ENCODE measurements at places on chromosomes 4 and X.

DNA sequence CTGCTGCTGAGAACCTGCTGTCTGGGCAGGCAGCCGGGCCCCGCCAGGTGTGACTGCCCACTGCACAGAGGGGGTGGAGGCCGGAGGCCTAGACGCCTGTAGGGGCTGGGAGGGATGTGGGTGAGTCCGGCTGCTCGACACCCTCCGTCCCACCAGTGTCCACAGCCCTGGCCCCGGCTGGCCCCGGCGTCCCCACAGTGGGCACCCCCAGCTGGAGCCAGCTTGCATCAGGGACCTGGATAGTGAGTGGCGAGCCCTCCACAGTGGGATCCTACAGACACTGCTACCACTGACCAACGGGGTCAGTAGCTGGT lies 34.7 kb upstream of the SPON2 start:
- no peak for DNase-seq

DNA sequence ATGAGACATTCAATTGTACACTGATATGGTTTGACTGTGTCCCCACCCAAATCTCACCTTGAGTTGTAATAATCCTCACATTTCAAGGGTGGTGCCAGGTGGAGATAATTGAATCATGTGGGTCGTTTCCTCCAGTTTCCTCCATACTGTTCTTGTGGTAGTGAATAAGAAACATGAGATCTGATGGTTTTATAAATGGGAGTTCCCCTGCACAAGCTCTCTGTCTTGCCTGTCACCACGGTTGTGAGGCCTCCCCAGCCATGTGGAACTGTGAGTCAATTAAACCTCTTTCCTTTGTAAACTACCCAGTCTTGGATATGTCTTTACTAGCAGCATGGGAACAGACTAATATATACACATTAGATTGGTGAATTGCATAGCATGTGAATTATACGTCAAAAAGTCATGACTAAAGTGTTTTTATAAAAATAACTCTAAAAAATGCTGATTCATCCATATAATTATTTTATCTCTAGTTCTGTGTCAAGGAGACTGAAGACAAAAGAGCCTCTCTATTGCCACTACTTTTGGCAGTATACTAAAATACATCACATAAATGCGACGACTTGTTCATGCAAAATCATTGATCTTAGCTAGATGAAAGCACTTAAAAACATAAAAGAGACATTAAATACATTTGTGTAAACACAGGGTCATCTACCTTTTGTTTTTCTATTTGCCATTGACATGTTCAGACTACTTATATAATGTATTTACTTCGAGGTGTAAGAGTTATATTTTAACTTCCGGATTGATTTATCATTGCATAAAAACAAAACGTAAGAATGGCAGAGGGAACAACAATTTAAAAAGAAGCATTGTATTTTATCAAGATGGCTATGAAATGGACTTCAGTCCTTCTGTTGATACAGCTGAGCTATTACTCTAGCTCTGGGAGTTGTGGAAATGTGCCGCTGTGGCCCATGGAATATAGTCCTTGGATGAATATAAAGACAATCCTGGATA lies 50.1 kb downstream of the YTHDC1 start:
- DNase-seq, result no peak

GRCh38 chrX:19293606-19294325 lies 50.0 kb upstream of the PDHA1 start:
- no peak for DNase-seq

- no peak for DNase-seq
Observed at GRCh38 chr4:120053911-120054310, 12.7 kb downstream of the MAD2L1 start.

DNA sequence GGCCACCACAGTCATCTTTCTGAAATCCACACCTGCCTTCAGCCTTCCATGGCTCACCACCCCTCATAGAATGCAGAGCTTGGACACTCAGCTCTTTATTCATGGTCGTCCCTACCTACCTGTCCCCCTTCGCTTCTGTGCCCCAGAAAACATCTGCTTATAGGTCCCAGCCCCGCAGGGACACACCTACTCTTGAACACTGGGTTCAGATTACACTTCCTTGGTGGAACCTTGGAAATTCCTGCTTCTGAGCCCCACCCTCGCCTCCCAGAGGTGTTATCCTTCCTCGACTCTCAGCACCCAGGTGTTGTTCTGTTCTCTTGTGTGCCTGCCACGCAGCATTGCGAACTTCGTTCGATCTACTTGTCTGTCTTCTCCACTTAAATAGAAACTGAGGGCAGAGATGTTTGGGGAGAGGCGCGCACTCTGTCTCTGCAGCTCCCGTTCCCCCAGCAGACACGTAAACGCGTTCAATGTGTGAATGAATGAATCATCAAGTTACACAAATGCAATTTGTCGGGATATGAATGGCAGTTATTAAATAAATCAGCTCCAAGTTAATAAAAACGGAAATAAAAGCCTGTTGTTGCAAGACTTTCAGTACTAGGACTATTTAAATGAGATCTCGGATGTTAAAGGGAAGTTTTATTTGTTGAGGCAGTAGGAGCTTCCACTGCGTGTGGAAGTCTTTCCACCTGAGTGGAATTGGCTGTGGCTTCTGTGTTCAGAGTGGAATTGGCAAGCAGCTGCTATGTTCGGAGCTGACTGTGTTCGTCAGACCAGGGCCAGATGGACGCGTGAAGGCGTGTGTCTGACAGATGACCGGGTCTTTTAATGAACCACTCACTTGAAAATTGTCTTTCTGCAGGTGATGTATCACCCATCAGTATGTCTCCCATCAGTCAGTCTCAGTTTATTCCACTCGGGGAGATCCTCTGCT lies 95.6 kb downstream of the STOX2 start:
- DNase-seq, result no peak

DNA sequence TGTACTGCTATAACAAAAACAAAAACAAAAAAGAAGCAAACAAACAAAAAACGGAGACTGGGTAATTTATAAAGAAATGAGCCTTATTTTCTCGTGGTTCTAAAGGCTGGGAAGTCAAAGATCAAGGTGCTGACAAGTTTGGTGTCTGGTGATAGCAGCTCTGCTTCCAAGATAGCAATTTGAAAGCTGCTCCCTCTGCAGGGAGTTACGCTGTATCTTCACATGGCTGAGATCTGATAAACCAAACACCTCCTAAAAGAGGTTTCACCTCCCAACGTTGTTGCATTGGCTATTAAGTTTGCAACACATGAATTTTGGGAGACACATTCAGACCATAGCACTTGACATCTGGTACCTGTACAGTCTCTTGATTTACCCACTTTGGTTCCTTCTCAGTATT lies 854.2 kb downstream of the CENPC start:
- no peak for DNase-seq

- no peak for DNase-seq
Observed at GRCh38 chr4:107721436-107722100, 1.5 kb upstream of the PAPSS1 start.

Measured in Caki2 (cell line).